Gastroesophageal sphincter (tissue), 4 donors: ENCODE measurements at places on chromosomes 3 and 15. TPM values are rescaled to one million over a fixed set of nuclear protein-coding genes. Genes with fewer than 3 reads are reported as not detected.

The DUOXA1 gene
- total RNA-seq = 1.7 TPM

The TIMP4 gene
- total RNA-seq = 35.1 TPM

The ONECUT1 gene
- total RNA-seq = not detected

The RNU5B-1 gene
- total RNA-seq = not detected

The MYL3 gene
- 4.8 TPM for total RNA-seq

The CCRL2 gene
- total RNA-seq = 0.89 TPM

The TUSC2 gene
- total RNA-seq = 31.8 TPM

The CHRM5 gene
- not detected for total RNA-seq

The PAQR9 gene
- not detected for total RNA-seq

The GPR156 gene
- total RNA-seq = 0.16 TPM

The CFAP100 gene
- not detected for total RNA-seq

The OR5K2 gene
- total RNA-seq = not detected

The ATP13A4 gene
- not detected for total RNA-seq

The FBLN2 gene
- total RNA-seq = 187 TPM

The ALPK3 gene
- 30.0 TPM for total RNA-seq

The PPCDC gene
- 14.2 TPM for total RNA-seq

The ANKRD34C gene
- not detected for total RNA-seq

The IQCF5 gene
- not detected for total RNA-seq

The PRSS50 gene
- not detected for total RNA-seq

The FAM219B gene
- total RNA-seq = 89.6 TPM

The BUB1B gene
- 1.1 TPM for total RNA-seq

The ACKR4 gene
- total RNA-seq = not detected

The IL16 gene
- 35.2 TPM for total RNA-seq

The CACNA1D gene
- 5.7 TPM for total RNA-seq

The TGFBR2 gene
- 174 TPM for total RNA-seq

The FSD2 gene
- total RNA-seq = not detected

The MAGI1 gene
- 17.2 TPM for total RNA-seq

The GRAMD1C gene
- total RNA-seq = not detected

The NR1I2 gene
- total RNA-seq = not detected

The POTEB2 gene
- not detected for total RNA-seq

The FAN1 gene
- 21.7 TPM for total RNA-seq

The CLEC3B gene
- total RNA-seq = 66.4 TPM

The TERC gene
- 28.3 TPM for total RNA-seq

The DMXL2 gene
- 17.5 TPM for total RNA-seq

The FGF12 gene
- total RNA-seq = 0.94 TPM

The IDH3A gene
- total RNA-seq = 84.3 TPM

The CYP8B1 gene
- total RNA-seq = not detected

The KLF15 gene
- total RNA-seq = 95.4 TPM

The CAMP gene
- total RNA-seq = not detected

The PLA2G4E gene
- total RNA-seq = 0.08 TPM

The DZIP1L gene
- total RNA-seq = 24.0 TPM

The CNOT10 gene
- total RNA-seq = 17.6 TPM

The TEX55 gene
- total RNA-seq = not detected

The C3orf33 gene
- 2.3 TPM for total RNA-seq

The ZNF660 gene
- 4.5 TPM for total RNA-seq

The SLC28A2 gene
- total RNA-seq = not detected

The ACKR2 gene
- 6.9 TPM for total RNA-seq

The CPLX3 gene
- total RNA-seq = not detected

The TP63 gene
- total RNA-seq = 0.13 TPM

The AGBL1 gene
- total RNA-seq = 0.13 TPM

The DNAH12 gene
- total RNA-seq = not detected

The C3orf20 gene
- not detected for total RNA-seq

The CTXND1 gene
- 0.78 TPM for total RNA-seq

The AADACL2 gene
- total RNA-seq = not detected

The GPR62 gene
- total RNA-seq = not detected

The ZIC4 gene
- not detected for total RNA-seq

The NOX5 gene
- not detected for total RNA-seq
